ENCODE measurements at places on chromosomes 12 and 14.

DNA sequence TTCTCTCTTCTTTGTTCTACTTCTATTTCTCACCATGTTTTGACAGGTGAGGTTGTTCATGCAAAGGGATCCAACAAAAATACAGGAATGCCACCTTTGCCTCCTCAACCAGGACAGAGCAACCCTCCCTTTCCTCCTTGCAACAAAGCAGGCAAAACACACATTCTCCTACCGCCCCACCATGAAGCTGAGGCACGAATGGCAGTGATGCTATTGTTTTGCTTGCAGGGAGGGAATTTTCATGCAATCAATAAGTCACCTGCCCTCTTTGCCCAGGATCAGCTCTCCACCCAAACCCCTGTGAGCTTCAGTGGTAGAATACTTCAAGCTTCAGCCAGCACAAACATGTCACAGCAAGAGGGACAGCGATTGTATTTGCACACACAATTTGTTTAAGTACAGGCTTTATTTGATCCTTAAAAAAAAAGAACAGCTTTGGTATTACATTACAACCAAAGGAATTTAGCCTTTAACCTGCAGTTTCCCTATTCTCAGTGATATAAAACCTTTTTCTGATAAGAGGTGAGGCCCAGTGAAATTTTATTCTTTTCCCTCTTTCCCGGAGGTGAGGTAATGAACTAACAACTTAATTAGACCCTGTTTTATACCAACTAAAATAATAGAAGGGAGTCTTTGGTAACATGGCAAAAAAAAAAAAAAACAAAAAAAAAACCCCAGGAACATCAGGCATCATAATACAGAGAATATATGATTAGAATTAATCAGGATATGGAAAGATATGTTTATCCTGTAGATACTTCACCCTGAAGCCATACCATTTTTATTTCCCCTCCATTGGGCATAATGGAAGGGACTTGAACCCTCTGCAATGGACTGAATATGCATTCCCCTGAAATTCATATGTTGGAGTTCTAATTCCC is 87.0 kb upstream of the EEA1 start:
- no peak for DNase-seq

DNA sequence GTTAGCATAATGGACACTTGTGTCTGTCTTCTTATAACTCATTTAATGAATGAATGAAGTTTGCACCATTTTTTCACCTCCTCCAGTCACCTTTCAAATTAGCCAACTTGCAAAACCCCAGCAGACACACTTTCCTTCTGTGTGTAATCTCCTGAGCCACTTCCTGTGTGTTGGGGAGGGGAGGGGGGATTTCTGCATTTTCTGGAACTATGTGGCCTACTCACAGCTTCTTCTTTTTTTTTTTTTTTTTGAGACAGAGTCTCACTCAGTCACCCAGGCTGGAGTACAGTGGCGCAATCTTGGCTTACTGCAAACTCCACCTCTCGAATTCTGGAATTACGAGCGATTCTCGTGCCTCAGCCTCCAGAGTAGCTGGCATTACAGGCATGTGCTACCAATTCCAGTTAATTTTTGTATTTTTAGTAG is 4.1 kb upstream of the SERPINA1 start:
- DNase-seq = peak; percentile 85

DNA sequence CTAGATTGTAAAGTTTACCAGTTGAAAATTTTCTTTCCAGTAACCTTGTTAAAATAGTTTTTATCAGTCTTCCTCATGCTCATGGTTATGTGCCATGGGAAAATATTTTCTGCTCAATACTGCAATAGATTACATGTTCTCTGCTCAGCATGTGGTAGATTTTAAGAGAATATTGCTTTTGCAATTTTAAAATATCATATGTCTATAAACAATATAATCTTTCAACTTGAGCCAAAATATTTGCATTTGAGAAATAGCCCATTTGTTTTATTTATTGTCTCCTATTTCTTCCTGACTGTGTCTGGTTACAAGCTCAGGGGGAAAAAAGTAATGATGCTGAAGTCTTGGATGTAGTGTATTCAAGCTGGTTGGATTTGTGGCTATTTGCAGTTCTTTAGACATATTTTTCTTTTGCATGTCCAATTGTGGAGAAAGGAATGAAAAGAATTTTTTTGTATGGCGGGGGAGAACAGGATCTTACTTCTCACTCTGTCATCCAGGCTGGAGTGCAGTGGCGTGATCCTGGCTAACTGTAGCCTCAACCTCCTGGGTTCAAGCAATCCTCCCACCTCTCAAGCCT is 342.6 kb upstream of the NAV3 start:
- DNase-seq = no peak

GRCh38 chr12:52258335-52258901 is 16.0 kb upstream of the KRT86 start:
- no peak for DNase-seq

DNA sequence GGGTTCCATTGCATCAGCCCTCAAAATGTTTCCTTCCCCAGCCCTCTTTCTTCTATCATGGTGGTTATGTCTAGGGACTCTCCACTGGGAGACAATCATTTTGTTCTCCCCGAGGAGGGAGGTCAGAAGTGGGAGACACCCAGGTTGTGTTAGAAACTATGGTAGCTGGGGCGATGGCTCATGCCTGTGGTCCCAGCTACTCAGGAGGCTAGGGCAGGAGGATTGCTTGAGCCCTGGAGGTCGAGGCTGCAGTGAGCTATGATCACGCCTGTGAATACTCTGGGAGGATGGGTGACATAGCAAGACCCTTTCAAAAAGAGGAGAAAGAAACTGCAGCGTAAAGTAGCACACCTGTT is 13.0 kb upstream of the LRRC23 start:
- no peak for DNase-seq

DNA sequence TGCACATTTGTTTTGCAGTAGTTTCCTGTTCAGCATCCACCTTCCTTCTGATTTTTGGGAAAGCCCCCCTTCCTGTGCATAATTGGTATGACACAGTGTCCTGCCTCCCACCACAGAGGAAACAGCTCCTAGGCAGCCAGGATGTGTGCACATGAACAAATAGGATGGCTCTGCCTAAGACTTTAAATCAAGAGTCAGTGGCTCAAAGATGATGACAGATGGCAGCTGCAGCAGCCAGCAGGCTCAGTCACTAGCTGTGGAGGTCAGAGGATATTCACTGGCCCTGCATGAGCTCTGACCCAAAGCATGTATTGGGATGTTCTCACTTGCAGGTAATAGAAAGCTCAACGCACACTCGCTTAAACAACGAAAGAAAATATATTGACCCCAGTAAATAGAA is 90.3 kb downstream of the KCNK10 start:
- DNase-seq = no peak

DNA sequence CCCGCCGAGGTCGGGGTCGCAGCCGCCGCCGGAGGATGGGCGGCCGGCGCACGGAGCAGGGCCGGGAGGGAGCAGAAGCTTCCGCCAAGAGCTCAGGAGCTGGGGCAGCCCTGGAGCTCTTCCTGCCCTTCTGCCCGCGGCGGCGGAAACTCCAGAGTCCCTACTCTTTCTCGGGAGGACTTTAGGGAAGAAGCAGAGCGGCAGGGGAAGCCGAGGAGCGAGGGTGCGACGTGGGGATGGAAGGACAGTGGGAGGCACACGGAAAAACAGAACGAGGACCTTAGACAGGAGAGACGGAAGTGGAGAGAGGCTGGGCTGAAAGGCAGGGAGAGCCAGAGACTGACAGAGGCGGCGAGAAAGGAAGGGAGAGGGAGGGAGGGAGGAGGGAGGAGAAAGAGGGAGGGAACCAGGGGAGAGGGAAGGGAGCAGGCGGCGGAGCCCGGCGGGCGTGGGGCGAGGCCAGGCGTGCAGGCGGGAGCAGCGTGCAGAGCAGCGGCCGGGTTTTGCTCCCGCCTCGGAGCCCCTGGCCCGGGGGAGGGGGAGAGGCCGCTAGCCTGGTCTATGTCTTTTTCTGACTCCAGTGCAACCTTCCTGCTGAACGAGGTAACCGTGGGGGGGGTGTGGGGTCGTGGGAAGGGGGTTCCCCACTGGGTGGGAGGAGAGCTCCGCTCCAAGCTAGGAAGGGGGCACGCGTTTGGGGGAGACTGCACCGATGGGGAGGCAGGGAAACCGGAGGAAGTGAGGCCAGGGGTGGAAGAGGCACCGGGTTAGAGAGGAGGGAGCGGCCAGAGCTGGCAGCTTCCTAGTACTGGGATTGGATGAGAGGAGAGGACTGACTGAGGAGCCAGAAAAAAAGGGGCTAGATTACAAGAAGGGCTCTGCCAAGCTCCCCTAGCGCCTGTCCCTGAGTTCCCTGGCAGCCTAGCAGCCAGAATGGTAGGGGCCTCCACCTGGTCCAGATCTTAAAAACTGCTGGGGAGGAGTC is 2.9 kb upstream of the CACNB3 start:
- peak; percentile 65 for DNase-seq

- DNase-seq = no peak
These were observed 10.1 kb downstream of the MYRFL start for GRCh38 chr12:69835081-69835480.

DNA sequence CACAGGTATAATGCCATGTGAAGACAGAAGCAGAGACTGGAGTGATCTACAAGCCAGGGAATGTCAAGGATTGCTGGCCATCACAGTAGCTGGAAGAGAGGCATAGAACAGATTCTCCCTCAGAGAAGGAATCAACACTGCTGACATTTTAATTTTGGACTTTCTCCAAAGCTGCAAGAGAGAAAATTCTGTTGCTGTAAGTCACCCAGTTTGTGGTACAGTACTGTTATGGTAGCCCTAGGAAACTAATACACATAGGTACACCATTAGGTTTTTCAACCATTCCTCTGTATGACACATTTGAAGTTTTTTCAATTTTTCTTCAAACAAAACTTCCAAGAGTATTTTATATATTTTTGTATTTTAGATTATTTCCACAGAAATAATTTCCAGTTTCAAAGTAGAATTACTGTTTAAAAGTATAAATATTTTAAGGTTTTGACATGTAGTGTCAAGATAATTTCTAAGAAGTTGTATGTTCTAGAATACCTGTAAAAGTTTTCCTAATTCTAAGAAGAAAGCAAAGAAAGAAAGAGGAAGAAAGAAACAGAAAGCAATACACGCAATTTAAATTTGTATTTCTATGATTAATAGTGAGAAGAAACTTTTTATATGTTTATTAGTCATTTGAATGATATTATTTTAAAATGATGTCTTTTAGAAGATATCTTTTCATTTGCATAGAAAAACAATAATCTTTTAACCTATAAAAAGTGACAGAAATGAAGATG is 64.9 kb upstream of the CATSPERB start:
- no peak for DNase-seq

DNA sequence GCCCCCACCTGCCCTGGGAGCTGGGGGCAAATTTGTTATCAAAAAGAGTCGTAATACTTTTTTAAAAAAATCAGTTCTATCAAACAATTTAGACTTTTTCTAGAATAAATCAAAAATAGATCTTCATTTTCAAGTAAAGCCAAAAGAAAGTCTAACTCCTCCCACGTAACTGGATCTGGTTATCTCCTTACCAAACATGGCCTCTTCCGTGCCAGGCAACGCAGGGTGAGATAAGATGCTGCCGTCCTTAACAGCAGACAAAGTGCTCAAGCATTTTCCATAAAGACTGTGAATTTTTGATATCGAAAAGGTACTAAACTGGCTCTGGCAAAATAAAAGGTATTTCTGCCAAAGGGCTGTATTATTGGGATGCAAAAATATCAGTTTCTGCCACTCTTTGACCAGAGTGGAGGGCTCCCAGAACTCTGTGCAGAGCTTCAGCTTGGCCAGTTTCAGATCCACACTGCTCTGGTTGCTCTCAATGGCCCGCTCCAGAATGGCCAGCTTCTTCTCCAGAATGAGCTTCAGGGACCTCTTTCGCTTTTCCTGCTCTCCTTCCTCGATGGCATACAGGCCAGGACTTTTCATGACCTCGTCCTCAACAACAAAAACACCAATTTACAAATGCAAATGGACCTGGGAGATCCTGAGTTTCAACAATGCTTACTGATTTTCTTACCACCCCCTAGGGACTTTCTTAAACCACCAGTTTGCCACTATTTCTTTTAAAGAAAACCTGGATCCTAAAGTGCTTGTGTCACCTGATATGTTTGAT is 29.0 kb downstream of the NRDE2 start:
- DNase-seq = no peak

GRCh38 chr12:132580701-132581292 is 29.6 kb downstream of the LRCOL1 start:
- no peak for DNase-seq

DNA sequence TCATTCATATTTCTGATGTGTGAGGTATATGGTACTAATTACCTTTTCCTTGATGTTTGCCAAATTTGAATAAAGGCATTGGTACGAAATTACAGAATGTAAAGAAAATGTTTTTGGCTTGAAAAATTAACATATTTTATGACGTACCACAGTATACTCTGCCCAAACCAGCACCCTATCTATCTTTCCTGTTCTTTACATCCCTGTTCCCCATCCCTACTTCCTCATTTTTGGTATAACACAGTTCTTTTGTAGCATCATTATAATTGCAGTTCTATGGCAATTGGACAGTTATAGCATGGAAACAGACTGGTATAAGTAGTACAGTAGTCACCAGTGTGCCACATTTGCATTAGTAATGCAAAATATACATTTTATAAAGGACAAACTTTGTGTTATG is 7.0 kb upstream of the CCT2 start:
- DNase-seq = no peak

DNA sequence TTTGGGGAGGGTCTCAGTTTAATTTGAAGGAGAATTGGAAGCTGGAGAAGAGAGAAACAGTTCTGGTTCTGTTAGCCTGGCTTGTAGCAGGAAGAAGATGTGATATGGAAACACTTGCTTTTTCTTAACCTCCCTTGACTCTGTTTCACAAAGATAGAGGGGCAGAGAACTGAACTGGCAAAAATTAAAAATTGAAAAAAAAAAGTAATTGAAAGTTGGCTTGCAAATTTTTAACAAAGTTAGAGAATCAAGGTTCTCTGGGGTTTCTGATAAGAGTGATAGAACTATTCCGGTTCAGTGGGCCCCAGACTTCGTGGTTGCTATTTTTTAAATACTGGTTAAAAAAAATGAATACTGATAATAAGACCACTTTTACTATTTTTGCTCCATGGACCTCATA is 2.8 kb downstream of the CRADD start:
- no peak for DNase-seq

- peak; percentile 93 for DNase-seq
These were observed 16.5 kb downstream of the SELPLG start for GRCh38 chr12:108616941-108617858.

GRCh38 chr14:100159865-100160533 is 554 bp upstream of the DEGS2 start:
- no peak for DNase-seq

DNA sequence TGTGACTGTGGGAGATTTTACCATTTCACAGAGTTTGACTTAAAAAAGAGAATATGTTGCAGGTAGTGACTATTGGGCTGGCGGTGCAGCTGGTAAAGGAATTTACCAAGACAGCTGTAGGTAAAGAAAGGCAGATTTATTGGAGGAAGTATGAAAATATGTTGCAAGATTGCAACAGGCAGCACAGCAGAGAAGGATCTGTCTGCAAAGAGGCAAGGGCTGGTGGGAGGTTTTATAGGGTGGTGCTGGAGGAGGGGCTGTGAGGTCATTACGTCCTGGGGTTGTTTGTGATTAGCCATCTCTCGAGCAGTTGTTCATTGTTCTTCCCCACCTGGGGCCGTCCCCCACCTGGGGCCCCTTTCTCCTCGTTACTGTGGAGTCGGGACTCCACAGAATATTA is 62.1 kb downstream of the ACACB start:
- DNase-seq = no peak

Measured in Jurkat, Clone E6-1 (cell line).